ENCODE measurements at places on chromosomes 16 and 17.

DNA sequence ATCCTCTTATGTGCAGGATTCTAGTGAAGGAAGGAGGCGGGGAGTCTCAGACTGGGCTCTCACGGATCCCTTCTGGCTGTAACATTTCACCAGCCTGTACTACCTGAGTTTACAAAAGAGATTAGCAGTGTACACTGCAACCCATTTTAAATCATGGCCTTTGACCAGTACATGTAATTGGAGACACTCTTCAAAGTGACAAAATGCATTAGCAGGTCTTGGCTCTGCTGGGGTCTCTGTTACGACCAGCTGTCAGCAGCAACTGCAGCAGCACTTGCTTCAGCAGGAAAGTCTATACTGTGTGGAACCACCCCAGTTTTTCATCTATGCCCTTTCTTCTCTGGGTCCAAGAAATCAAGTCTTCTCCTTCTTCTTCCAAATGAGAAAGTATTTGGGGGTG, 322.8 kb upstream of the ASIC2 start:
- DNase-seq, result no peak

GRCh38 chr17:60356940-60357339, 35.0 kb downstream of the USP32 start:
- DNase-seq, result no peak

GRCh38 chr17:76038050-76038449, 10.9 kb upstream of the EVPL start:
- no peak for DNase-seq

- DNase-seq, result no peak
Measured at GRCh38 chr16:16064874-16065384, 115.5 kb downstream of the ABCC1 start.

GRCh38 chr16:1895068-1895467, 23.1 kb upstream of the MEIOB start:
- no peak for DNase-seq

GRCh38 chr17:82458885-82459424, 414 bp downstream of the NARF start:
- DNase-seq, result no peak

GRCh38 chr17:29041571-29041970, 1.4 kb upstream of the PIPOX start:
- no peak for DNase-seq

DNA sequence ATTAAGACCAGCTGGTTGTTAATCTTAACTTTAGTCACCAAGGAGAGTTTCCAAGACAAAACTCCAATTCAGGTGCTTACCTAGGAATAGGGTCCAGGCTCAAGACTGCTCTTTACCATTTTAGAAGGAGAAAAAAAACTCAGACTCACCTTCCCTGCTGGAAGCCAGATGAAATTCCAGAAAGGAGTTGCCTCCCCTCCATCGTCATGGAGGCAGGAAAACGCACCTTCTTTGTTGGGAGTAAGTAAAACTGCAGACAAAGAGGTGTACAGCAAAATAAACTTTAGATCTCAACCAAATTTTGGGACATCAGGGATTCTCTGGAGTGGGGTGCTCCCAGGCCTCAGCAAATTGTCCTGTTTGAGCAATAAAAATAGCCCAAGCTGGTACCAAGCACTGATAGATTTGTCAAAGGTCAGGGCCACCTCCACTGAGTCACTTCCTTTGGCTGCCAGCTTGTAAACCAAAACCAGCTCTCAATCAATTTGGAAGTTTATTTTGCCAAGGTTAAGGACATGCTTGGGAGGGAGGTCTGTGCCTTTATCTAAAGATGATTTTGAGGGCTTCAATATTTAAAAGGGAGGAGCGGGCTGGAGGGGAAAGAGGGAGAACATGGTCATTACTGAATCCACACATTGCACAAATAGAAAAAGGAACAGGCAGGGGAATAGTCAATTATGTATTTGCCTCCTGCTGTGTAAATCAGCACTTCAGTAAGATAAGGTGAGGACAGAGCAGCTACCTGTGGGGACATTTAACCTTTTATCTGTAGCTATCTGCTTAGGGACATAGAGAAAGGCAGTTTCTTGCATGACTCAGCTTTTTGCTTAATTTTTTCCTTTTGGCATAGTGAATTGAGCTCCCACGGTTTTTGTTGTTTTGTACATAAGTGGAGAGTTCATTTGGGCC, 1.5 kb upstream of the ALDH3A2 start:
- peak; percentile 52 for DNase-seq

DNA sequence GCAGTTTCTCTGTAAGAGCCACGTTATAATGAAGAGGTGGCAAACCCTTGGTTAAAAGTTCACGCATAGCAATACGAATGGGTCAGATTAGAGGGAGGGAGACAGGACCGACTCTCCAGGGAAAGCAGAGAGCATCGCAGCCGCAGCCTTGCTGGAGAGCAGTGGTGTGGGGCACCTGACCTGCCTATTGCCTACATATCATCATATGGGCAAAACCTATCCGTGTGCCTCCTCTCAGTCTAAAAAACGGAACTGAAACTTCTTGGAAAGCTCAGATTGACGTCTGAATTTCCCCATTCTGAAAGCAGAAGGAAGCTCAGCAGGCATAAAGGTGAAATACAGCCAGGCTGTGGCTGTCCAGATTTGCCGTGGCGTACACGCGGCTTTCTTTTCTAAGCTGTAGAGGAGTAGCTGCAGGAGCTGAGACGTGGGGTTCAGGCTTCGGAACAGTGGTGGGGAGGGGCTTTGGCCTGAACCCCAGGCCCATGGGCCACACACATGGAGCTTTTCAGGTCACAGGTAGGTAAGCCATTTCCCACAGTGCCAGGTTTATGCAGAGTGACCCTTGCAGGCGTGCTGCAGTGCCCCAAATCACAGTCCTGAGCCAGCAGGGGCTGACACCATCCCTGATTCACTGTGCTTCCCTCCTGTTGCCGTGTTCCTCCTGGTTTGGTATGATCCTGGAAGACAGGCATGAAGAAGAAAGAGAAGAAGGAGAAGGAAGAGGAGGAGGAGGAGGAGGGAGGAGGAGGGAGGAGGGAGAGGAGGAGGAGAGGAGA, 41.6 kb upstream of the TNRC6C start:
- DNase-seq, result no peak

GRCh38 chr17:17139972-17140589, 66.1 kb downstream of the PLD6 start:
- no peak for DNase-seq

DNA sequence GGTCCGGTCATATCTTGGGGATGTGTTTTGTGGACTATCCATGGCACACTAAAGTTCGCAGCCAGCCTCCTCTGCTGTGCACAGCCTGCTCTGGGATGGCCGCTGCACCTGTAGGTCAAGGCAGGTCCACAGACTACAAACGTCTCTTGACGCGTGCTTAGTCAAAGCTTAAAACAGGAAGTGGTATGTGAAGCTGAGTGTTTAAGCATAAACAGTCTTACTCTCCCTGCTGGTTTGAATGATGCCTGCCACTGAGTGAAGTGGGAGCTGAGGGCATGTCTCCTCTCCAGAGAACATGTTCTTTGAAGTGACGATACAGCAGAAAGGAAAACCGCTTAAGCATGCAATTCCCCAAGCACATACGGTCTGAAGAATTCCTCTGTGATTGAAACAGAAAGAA, 365.6 kb downstream of the SLC39A11 start:
- DNase-seq, result no peak

GRCh38 chr16:84461413-84462295, 42.8 kb downstream of the MEAK7 start:
- no peak for DNase-seq

GRCh38 chr17:44205962-44206824, 6.5 kb upstream of the ATXN7L3 start:
- DNase-seq, result no peak

DNA sequence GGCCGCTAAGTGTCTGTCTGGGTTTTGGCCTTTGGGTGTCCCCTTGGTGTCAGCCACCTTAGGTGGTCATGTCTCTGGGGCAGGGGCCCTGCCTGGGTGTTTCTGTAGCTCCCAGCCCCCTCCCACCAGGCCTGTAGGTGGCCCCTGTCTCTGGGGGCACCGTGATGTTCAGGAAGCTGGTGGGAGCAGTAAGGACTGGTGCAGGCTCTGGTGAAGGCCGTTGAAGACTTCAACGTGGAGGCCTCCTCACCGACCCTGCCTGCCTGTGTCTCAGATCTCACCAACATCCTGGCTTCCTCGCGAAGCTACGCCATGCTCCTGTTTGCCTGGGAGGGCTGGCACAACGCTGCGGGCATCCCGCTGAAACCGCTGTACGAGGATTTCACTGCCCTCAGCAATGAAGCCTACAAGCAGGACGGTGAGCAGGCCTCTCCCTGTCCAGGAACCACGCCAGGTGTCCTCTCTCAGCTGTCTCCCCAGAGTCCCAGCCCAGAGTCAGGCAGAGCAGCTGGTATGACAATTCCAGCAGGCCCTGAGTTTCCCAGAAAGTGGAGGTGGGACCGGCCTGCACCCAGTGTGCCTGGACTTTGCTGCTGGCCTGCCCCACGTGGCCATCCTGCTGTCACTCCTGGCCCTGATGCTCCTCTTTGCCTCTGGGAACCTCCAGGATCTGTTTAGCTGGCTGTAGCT, 2.8 kb downstream of the ACE start:
- no peak for DNase-seq

GRCh38 chr17:79113699-79114457, 39.3 kb downstream of the ENGASE start:
- no peak for DNase-seq

- no peak for DNase-seq
Measured at GRCh38 chr16:12009922-12010321, 33.4 kb downstream of the SNX29 start.

- no peak for DNase-seq
Measured at GRCh38 chr16:21339269-21339641, 61.2 kb upstream of the CRYM start.

DNA sequence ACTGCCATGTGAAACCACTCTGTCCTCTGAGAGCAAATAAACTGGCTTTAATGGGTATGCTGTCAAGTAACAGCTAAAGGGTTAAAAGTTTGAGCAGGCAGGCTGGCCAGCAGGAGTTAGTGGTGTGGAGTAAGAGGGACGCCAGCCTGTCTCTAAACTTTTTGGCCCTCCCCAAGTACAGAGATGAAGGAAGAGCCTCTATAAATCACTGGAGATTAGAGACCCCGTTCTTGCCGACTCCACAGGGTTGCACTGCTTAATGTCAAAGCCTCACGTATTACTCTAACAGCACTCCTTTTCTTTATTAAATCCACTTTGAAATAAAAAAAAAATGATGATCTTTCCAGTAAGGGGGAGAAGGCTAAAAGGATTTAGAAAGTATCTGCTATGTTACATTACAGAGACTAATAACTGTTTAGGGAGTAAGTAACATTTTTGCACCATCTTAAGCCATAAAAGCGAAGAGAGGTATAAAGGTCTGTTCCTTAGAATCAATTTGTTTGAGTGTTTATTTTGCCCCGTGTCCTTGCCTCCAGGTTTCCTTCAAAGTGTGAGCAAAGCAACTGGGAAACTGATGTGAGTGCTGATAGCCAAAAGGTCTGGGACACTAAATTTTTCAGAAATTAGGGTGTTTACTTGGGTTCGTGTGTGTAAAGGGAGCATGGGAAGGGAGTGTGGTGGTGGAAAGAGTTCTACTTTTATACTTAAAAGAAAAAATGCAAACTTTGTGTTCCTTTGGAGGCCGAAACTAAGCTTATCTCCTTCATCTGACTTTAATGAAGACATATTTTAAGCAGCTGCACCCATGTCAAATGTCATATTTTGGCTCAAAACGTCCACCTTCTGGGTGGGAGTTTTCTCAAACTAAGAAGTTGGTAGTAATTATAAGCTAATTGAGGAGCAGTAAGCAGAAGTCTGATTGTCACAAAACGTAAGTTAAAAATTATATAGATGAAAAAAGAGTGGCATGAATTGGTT, 109.9 kb upstream of the TBX2 start:
- no peak for DNase-seq

DNA sequence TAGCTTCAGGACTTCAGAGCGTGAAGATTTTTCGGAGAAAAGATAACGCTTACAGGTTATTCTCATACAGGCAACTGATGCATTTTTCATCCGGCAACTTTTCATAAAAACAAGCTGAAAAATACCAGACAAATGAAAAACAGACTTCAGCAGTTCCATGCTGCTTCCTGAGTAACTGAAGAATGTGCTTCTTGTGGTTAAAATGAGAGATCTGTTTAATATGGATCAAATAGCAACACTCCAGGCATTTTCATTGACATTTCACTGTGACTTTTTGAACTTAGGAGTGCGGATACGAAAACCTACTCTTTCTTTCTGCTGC, 705 bp upstream of the PITPNC1 start:
- no peak for DNase-seq

DNA sequence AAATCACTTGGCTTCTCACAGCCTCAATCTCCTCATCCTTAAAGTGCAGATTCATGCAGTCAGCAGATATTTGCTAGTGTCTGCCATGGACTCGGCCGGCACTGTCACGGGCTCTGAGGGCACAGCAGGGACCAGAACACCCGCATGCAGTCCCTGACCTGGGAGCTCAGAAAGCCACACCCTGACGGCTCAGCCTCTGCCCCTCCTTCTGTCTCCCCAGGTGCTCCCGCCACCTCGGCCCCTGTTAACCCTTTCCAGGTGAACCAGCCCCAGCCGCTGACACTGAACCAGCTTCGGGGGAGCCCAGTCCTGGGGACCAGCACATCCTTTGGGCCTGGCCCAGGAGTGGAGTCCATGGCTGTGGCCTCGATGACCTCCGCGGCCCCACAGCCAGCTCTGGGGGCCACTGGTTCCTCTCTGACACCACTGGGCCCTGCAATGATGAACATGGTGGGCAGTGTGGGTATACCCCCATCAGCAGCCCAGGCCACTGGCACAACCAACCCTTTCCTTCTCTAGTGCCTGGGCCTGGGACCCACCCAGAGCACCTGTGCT, 28.7 kb downstream of the B9D1 start:
- DNase-seq, result no peak

DNA sequence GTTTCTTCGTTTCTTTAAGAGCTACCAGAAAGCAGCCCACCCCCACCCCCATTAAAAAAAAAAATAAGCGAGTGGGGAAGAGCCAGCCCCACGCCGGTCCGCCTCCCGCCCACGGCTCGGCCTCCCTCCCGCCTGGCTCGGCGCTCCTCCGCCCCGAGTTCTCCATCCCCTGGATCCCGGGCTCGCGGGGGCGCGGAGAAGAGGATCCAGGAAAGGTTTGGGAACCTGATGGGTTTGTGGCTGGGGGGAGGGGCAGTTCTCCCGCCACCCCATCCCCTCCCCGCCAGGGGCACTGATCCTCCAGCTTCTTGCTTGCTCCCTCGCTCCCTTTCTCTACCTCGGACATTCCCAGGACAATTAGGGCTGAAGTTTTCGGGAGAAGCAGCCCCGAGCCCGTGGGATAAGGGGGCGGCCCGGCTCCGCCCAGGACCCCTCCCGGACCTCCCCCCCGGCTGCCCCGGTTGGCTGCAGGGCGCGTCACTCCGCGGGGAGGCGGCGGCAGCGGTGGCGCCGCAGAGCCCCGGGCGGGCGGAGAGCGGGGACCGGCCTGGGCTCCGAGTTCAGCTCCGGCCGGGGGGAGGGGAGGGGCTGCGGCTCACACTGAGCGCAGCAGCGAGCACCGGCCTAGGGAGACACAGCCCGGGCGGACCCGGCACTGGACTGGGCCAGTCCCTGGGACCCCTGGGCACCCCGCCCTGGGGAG, 1.0 kb upstream of the SALL1 start:
- DNase-seq, result no peak

GRCh38 chr16:85169333-85170065, 57.2 kb upstream of the CIBAR2 start:
- DNase-seq, result no peak

All from HCT116 (cell line).